ENCODE measurements at places on chromosomes 11 and 22.

DNA sequence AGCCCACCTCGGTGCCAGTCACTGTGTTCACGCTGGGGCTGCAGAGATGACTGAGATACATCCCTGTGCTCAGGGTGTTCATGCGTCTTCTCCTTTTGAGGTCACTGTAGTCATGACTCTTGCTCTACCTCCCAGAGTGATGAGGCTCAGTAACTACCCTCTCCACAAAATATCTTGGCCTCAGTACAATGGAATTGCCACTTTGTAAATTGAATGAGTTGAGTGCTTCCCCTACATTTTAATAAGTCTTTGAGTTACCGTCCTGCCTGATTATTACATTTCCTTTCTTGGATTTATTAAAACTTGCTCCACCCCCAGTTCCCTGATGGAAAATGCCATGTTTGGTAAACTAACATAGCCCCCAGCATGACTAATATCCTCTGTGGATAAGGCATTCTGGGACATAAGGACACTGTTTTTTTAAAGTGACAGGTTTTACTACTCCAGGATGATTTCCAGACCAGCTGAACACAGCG lies 15.9 kb downstream of the PRSS23 start:
- no peak for DNase-seq

DNA sequence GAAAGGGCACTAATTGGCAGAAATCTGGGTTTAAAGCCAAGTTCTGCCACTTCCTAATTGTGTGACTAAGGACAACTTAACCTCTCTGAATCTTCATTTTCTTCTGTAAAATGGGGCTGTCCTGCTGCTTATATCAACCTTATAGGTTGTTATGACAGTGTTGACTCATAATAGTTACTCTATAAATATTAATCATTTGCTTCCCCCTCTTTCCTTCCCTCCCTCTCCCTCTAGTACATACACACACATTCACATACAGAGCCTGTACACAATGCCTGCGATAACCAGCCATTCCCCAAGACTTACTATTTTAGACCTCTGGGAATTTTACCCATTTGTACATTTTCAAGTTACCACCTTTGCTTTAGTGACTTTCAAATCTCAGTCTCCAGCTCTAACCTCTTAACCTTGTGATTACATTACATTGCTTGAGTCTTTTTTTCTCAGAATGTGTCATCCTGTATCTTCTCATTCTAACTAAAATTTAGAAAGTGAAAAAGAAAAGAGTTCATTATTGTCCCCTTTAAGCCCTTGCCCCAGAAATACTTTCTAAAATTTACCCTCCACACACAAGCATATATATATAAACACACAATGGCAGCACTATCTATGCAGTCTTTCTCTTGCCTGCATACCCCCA lies 31.9 kb downstream of the GDPD4 start:
- no peak for DNase-seq

DNA sequence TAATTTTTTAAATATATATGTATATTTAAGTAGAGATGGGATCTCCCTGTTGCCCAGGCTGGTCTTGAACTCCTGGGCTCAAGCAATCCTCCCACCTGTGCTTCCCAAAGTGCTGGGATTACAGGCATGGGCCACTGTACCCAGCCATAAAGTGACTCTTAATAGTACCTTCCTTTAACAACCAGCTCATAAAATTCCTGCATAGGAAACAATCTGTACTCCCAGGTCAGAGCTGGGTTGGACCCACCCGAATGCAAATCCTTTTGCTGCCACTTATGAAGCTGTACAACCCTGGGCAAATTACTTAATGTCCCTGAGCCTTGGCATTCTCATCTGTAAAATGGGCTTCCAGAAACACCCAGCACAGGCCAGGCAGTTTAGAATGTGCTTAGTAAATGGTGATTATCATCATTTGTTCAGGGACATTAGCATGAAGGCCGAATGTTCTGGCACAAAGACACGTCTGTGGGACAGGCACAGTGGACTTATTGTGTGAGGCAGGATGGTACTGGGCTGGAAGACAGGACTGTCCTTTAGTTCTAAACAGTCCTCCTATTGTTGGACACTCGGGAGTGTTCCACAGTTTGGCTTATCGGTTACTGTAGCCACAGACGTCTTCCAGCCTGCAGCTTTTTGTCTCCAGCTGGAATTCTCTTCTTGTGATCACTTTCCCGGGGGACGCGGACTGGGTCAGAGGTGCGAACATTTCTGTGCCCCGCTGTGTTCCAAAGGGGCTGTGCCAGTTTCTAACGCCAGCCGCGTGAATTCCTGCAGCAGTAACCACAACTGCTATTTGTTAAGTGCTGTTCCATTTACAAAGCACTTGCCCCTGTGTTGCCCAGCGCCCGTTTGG lies 6.0 kb downstream of the PDXP start:
- DNase-seq: no peak

- no peak for DNase-seq
Observed at GRCh38 chr22:45877651-45878050, 99.3 kb downstream of the WNT7B start.

- DNase-seq: no peak
Observed at GRCh38 chr22:19762568-19763457, 2.2 kb downstream of the TBX1 start.

GRCh38 chr11:65013130-65013887 lies 651 bp upstream of the ARL2 start:
- peak; percentile 83 for DNase-seq

DNA sequence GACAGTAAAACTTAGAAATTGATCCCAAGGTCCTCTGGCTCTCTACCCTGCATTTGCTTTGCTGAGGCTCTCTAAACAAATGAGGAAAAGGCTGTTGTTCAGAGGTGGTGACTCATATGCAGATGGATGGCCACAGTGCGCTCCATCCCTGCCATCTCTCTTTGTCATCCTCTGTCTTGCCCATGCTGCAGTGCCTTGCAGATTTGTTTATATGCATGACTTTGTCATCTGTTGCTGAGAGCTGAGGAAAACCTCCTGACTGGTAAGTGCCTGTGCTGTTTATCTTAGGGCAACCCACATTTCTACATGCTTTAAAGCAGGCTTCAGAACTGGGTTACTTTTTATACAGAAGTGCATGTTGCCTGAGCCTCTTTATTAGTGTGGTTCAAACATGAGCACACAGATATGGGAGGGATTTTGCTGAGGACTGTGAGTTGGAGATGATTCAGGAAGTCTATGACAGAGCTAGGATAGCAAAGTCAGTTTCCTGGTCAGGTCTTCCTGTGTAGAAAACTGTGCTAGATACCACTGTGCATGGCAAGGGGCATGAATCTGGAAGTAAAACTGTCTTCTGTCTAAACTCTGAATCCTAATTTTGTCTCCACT lies 57.4 kb downstream of the JAM3 start:
- no peak for DNase-seq

DNA sequence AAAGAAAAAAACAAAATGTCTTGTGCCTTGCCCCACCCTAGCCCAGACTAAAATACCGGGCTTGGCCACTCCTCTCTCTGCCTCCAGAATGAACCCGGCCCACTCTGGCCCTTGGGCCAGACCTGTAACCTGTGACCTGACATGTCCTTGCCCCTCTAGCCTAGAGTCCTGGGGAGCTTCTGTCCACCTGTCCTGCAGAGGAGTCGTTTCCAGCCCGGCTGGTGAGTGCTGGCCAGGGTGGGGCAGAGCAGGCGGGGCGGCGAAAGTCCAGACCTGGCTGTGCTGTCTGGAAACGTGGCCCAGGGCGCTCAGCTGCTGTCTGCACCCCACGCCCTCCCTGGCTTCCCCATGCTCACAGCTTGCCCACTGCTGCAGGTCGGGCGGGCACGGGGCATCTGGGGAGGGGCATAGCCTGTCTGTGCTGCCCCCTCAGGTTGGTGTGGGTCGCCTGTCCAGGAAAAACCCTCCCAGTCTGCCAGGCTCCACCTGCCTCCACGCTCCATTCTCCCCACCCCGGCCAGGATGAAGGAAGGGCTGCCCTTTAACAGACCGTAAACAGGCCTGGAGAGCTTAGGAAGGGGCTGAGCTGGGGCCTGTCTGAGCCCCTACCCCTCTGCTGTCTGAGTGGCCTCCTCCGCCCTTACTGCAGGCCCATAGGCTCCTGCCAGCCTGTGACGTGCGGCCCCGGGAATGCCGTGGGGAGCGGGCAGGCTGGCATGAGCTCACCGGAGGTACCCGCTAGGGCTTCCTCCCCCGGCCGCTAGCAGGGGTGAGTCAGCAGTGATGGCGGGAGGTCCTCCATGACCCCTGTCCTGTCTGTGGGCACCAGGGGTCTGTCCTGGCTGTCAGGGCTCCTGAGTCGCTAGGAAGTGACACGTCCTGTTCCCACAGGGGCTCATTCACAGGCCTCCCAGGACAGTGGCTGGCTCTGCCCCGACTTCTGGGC lies 1.9 kb downstream of the CD151 start:
- DNase-seq: no peak

GRCh38 chr22:23500508-23501260 lies 79.4 kb downstream of the IGLL1 start:
- DNase-seq: no peak

DNA sequence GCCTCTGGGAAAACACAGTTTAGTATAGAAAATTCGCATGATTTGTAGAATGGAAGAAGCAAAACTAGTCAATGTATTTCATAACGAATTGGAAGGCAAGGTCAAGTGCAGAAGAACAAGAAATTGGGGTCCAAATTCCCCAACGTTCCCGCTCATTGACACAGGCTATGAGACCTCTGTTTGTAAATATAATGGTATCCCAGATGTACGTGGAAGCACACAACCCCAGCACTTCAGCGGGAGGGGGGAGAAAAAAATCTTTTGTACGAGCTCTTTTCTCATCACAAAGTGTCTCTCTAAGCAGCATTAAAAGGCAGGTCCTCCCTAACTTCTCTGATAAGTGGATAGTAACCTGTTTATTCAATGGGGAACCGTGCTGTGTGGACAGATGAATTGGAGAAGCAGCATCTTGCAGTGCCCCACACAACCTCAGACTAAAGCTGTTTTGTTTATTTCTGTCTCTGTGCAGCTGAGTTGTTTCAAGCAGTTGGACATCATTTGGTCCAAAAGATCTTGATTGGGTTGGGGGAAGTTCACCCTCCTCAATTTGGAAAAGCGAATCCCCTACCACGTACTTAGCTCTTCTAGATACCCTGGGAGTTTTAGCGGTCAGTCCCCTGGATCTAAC lies 1.1 kb upstream of the GAB2 start:
- no peak for DNase-seq

- no peak for DNase-seq
Observed at GRCh38 chr11:34464591-34465051, 25.9 kb downstream of the CAT start.

DNA sequence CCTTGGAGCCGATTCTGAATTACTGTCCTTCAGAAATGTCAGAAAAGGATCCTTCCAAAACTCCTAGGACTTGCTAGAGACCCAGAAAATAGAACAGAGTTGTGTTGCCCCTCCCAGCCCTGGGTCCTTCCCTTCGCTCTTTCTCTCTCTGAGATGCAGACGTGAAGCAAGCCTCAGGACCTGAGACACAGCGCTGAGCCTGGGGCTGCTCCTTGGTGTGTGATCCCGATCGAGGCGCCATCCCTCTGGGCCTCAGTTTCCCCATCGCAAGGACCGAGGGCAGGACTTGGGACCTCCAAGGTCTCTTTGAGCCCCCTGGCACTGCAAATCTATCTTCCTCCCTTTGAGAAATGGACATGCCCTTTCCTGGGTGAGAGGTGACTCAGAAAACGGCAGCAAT lies 533.5 kb downstream of the TBC1D22A start:
- DNase-seq: no peak
